Right atrium auricular region (tissue), 2 donors: ENCODE measurements at places on chromosomes 7 and 10. TPM values are rescaled to one million over a fixed set of nuclear protein-coding genes. Genes with fewer than 3 reads are reported as not detected.

DNA sequence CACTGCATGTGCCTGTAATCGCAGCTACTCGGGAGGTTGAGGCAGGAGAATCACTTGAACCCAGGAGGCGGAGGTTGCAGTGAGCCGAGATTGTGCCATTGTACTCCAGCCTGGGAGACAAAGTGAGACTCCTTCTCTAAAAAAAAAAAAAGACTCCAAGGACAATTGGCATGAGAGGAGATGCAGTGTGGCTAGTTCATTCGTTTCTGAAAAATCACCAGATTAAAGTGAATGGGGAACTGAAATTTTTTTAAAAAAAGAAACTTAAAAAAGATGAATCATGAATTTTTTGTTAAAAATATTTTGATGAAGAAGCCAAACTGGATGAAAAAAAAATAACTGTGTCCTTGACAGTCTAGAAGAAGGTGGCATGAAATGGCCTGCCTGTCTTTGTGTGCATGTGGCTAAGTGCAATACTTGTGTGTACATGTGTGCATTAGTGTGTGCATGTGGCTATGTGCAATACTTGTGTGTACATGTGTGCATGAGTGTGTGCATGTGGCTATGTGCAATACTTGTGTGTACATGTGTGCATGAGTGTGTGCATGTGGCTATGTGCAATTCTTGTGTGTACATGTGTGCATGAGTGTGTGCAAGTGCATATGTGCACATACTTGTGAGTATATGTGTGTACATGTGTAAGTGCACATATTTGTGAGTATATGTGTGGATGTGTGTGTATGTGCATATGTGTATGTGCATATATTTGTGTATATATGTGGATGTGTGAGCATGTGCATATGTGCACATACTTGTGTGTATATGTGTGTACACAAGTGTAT lies 391.7 kb upstream of the KLF6 start:
- H3K36me3 ChIP-seq = no peaks in the 10 kb centered on the region
- H3K27ac ChIP-seq = no peak overlapping the region
- no peaks in the 10 kb centered on the region for H3K27me3 ChIP-seq
- H3K4me3 ChIP-seq = no peak overlapping the region

PPP1R17 gene
- total RNA-seq = not detected

DNA sequence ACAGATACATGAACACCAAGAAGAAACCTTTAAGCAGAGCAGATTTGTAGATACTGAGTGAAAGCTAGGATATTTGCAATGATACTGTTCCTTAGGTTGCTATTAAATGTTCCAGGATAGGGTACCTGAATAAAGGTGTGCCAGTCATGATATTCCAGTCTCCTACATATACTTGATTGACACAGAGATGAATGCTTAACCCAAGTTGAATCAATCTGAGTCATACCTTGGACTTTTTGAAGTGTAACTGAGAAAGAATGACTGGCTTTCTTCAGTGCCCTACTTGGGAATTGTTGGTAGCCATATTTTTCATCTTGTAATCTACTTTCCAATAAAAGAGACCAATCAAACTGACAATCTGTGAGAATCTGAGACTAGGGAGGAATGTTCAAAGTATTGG lies 805.7 kb upstream of the GHITM start:
- H3K4me3 ChIP-seq = no peak overlapping the region
- no peak overlapping the region for H3K27ac ChIP-seq
- H3K36me3 ChIP-seq = no peaks in the 10 kb centered on the region
- DNase-seq = no peak

MKRN1 gene
- 67.2 TPM for total RNA-seq

DNA sequence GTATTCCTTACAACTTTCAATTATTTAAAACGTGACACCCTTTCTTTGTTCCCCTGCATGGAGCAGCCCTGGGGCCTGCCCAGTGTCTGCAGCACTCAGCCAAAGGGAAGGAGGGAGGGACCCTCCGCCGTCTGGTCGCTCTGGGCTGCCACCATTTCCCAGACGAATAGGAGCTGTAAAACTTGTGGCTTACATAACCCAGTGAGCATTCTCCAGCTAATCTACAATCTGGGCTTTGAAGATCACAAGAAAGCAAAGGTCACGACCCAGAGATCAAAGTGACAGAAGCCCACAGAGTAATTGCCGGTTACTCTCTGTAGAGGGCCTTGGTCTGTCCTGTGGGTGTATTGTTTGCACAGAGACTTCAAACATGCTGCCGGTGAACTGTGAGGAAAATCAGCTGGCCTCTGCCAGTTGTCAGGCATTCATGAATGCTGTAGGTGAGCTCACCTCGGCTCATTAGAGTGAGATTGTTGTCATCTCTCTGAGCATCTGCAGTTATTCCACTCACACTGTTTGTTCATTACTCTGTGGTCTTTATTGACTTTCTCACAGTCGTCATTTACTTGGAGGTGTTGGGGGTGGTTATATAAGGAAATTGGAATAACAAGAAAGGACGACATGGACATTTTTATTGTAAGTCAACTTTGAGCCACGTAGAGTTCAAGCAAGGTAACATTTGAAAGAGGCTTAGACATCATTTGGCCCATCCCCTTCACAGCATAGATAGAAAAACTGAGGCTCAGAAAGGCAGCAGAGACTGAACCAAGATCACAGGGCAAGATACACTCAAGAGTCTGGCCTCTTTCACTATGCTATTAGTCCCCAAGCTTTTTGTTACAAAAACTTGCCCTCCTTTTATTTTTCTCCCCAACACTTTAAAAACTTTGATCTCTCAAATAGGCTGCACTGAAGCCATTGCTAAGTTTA lies 619.8 kb downstream of the LRMDA start:
- H3K4me3 ChIP-seq = no peak overlapping the region
- no peaks in the 10 kb centered on the region for H3K4me1 ChIP-seq
- H3K36me3 ChIP-seq = no peaks in the 10 kb centered on the region
- H3K27ac ChIP-seq = no peak overlapping the region

- H3K4me3 ChIP-seq = no peak overlapping the region
- no peaks in the 10 kb centered on the region for H3K36me3 ChIP-seq
- no peaks in the 10 kb centered on the region for H3K4me1 ChIP-seq
- no peak overlapping the region for H3K27ac ChIP-seq
- H3K27me3 ChIP-seq = no peaks in the 10 kb centered on the region
Observed at GRCh38 chr7:118870187-118870586, 645.7 kb downstream of the ANKRD7 start.

- no peak for DNase-seq
- peaks cover 85% of the 10 kb centered on the region for H3K27me3 ChIP-seq
- no peak overlapping the region for H3K27ac ChIP-seq
- H3K36me3 ChIP-seq = no peaks in the 10 kb centered on the region
- H3K4me3 ChIP-seq = no peak overlapping the region
Observed at GRCh38 chr7:23472956-23473843, 2.9 kb upstream of the IGF2BP3 start.

DNA sequence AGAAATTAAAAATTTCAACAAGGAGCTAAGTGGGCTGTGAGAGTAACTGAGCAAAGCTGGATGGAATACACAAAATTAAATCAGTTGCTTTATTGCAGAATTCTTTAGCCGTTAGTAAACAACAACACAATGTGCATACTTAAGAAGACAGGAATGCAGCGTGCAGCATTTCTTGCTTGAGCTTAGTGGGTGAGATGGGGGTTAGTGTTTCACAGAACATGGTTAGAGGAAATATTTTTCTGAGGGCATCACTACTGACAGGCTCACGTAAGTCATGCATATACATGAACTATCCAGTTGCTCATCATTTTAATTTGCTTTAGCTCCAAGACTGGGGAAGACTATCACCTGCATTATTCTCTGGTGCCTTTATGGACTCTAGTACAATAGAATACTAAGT lies 80.8 kb downstream of the CD36 start:
- no peaks in the 10 kb centered on the region for H3K27me3 ChIP-seq
- H3K36me3 ChIP-seq = no peaks in the 10 kb centered on the region
- H3K4me3 ChIP-seq = no peak overlapping the region

DNA sequence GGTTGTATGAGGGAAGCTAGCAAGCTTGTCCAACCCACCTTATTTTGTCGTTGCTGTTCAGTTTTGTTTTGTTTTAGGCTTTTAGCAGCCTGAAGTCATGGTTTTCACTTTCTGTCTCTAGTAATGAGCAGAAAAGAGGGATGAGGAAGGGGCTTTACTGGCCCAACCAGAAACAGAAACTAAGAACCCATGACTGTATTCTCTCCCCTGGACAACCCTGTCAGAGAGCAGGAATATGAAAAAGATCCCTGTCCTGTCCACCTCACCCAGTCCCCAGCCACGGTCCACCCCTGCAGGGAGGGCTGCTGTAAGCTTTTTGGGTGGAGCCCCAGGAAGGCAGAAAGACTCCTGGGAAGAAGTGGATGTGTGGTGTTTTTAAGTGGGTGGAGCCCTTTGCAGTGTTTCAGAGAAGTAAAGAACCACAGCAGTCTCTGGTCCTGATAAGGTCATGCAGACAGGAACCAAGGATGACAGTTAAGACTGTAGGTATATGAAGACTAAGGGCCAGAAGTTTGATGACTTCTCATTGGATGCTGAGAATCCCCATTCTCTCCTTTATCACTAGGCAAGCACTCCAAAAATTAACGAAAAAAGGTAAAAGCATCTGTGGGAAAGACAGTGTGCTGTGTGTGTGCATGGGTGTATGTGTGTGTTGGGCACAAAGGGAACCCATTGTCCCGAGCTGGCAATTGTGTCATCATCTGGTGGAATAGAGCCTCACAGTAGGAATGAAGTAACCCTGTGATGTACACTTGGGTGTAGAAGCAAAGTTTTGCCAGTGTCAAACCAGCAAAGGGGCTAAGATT lies 13.8 kb downstream of the MRPL32 start:
- H3K27me3 ChIP-seq = no peaks in the 10 kb centered on the region
- H3K27ac ChIP-seq = no peak overlapping the region
- DNase-seq = no peak
- H3K4me3 ChIP-seq = no peak overlapping the region
- H3K36me3 ChIP-seq = no peaks in the 10 kb centered on the region
- H3K4me1 ChIP-seq = no peaks in the 10 kb centered on the region

PVRIG gene
- not detected for total RNA-seq

DNA sequence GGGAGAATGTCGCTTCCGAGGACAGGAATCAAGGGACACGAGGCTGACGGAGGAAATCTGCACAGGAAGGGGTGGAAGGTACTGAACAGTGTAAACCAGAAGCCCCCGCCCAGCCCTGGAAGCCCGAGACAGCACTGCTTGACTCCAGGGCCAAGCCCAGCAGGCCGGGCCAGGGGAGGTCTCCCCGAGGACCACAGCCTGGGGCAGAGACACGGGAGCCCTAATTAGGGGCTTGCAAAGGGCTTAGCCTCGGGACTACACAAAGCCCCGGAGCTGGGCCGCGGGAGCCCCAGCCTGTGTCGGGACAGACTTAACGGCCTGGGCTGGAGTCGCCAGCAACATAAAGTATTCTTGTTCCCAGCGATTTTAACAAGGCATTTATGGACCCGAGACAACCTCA lies 50.8 kb downstream of the OAT start:
- no peaks in the 10 kb centered on the region for H3K4me1 ChIP-seq
- H3K27me3 ChIP-seq = no peaks in the 10 kb centered on the region
- H3K36me3 ChIP-seq = no peaks in the 10 kb centered on the region
- no peak for DNase-seq
- no peak overlapping the region for H3K4me3 ChIP-seq

PANK1 gene
- total RNA-seq = 15.5 TPM

DNA sequence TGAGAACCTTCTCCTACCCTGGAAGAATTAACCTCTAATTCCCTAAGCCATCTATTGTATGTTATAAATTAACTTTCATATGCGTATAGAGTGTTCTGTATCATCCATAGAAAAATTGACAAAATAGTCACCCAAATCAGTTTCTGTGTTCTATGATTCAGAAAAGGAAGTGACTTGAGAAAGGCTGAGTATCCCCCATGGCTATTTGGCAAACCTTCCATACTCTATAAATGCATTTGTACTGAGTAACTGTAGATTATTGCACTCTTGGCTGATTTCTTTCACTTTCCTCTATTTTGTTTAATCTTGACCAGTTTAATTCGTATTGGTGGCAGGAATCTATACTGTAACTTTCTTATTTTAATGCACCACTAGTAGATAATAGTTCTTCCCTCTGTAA lies 182.2 kb downstream of the HTR7 start:
- H3K27me3 ChIP-seq = no peaks in the 10 kb centered on the region
- no peak overlapping the region for H3K27ac ChIP-seq
- no peak for DNase-seq
- no peak overlapping the region for H3K4me3 ChIP-seq

- peak overlapping the region; percentile 26 for H3K27ac ChIP-seq
- H3K4me1 ChIP-seq = peaks cover 81% of the 10 kb centered on the region
- H3K27me3 ChIP-seq = no peaks in the 10 kb centered on the region
- DNase-seq = peak; percentile 67
- H3K4me3 ChIP-seq = no peak overlapping the region
Observed at GRCh38 chr10:132575320-132576201, 38.0 kb downstream of the INPP5A start.

DNA sequence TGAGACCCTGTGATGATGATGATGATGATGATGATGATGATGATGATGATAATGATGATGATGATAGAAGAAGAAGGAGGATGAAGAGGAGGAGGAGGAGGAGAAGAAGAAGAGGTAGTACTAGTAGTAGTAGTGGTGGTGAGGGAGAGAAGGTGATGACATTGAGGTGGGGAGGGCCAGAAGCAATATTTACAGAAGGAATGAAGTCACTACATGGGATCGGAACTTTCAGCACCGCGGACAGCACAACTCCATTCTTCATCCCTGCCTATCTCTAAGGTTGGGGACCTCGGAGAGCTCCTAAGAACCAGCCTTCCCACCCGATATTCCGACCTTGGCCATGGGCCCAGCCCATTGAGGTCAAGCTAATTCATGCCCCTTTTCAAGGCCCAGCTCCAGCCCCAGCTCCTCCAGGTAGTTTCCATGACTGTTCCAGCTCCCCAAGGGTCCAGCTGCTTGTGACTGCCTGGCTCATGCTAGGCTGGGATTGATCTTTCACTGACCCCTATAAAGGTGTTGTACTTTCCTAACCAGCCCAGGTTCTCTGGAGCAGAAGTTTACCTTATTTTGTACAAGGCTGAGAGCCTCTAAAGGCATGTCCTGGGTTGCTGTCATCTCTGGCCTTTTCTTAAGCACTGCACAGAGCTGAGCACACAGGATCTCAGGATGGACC lies 10.3 kb downstream of the CRHR2 start:
- H3K36me3 ChIP-seq = no peaks in the 10 kb centered on the region
- DNase-seq = no peak
- no peak overlapping the region for H3K4me3 ChIP-seq

DNA sequence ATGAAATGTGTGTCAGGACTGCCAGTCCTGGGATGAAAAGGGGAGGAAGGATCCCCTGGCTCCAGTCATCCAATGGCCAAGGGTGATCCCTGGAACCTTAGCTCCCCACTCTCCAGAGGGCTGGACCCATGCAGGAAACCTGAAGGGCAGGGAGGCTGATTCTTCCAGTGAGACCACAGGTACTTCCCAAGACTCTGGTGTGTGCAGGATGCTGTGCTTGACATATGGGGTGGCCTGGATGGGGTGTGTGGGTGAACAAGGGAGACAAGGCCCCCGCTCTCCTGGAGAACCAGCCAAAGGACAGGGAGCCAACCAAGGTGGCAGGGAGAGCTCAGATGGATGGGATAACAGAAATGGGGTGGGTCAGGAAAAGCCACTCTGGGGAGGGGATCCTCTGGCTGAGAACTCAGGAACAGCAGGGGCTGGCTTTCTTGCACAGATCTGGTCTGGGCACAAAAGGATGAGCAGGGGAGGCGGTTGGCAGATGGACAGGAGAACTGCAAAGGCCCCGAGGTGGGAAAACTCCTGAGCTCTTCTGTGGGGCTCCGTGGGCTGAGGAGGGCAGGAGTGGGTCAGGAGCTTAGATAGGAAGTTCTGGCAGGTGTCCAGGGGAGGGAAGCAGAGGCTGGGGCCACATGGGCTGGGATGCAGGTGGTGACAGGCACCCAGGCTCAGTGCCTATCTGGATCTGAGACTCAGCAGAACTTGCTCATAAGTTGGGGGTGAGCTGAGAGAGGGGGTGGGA lies 100.6 kb downstream of the ARHGAP22 start:
- no peak overlapping the region for H3K4me3 ChIP-seq
- H3K4me1 ChIP-seq = no peaks in the 10 kb centered on the region
- H3K36me3 ChIP-seq = no peaks in the 10 kb centered on the region
- H3K27ac ChIP-seq = no peak overlapping the region
- no peaks in the 10 kb centered on the region for H3K27me3 ChIP-seq
